ENCODE measurements at places on chromosomes 12 and 14. TPM values are rescaled to one million over a fixed set of nuclear protein-coding genes. Genes with fewer than 3 reads are reported as not detected.
A peak's percentile ranks its signal among the peaks of the same experiment; 100 is the strongest.

The CCT2 gene
- 145 TPM for total RNA-seq

The DTX1 gene
- 2.1 TPM for total RNA-seq

The INHBE gene
- 181 TPM for total RNA-seq

DNA sequence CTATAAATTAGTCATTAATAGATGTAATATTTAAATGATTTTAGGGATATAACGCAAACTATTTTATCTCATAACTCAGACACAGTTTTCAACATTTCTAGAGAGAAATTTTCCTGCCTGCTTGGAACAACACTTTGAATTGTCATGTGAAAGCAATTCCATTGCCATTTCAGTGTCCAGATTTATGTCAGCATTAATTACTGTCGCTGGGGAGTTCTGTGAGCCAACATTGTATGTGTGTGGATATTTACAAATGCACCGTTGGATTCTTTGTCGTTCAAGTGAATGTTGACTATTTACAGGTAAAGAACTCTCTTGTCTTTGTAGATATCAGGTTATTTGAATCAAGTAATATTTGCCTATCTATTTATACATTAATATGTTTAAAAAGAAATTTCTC is 465.3 kb upstream of the RGS6 start:
- no peak for DNase-seq

DNA sequence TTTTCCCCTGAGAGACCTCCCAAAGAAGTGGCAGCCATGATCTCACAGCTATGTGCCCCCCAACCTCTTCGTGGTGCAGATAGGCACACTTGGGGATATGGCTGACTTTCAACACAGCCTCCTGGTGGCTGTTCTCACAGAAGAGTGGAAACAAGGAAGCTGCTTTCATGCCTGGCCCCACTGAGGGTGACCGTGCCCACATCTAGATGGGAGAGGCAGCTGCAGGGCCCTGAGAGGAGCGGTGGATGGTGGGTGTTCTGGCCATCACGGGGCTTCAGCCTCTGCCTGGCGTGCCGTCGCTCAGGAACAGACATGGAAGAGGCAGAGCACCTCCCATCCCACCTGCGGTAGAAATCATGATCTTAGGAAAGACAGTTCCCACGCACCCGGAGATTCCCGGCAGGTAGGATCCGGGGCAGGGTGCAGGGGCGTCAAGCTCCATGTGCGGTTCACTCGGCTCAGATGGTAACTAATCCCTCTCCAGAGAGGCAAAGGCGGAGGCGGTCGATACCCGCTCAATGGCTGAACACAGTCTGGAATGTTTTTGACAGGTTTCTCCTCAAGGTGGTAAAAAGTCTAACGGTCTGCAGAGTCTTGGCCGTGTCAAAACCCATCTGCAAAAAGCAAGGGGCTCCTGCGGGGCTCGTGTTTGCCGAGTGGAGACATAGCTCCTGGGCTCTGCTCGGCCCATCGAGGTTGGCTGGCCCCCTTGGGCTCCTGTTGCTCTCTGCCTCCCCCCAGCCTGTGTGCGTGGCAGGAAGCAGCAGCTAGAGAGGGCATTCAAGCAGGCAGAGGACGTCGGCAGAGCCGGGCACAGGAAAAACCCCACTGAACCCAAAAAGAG is 225.2 kb upstream of the RTL1 start:
- peak; percentile 32 for DNase-seq

DNA sequence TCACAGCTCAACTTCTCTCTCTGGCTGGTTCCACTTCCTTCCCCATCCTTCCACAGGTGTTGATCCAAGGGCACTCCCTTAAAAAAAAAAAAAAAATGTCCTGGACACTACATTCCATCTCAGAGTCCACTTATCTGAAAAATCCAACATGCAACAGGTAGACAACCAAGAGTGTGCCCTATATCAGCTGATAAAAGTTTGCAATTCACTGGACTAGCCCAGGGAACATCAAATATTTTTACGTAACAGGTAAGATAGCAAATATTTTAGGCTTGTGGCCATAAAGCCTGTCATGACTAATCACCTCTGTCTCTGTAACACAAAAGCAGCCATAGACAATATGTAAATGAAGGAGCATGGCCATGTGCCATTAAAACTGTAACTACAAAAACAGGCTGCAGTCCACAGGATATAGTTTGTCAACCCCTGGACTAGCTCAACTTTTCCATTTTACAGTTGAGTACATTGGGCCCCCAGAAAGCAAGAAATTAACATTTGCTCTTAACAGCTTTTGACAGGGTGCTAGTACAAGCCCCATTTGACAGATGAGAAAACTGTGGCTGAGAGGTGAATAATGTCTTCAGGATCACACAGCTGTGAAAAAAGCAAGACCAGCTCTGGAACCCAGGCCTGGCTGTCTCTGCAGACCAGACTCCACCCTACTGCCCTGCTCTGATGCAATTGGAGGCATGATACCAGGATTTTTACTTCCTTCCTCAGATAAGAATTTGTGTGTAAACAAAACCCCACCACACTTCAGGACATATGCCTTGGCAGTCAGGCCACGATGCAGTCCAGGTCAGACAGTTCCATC is 68.9 kb downstream of the CMKLR1 start:
- DNase-seq = no peak

GRCh38 chr14:100903134-100903468 is 421 bp downstream of the RTL1 start:
- DNase-seq = no peak

DNA sequence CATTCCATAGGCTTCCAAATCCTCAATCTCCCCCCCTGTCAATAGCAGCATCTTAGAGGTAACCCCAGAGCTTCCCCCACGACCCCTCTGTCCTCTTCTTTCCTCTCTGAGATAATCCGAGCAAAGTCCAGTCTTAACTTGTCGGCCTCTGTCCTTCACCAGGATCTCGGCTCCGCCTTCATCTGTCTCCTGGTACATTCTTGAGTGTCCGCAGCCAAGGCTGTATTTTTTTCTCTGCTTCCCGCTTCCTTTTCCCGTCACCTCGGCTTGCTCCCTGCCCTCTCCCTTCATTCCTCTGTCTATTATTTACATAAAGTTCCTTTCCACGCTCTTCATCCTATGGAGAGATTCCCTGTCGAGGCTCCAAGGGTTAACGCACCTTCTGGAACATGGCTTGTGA is 153.9 kb upstream of the GSC start:
- no peak for DNase-seq

DNA sequence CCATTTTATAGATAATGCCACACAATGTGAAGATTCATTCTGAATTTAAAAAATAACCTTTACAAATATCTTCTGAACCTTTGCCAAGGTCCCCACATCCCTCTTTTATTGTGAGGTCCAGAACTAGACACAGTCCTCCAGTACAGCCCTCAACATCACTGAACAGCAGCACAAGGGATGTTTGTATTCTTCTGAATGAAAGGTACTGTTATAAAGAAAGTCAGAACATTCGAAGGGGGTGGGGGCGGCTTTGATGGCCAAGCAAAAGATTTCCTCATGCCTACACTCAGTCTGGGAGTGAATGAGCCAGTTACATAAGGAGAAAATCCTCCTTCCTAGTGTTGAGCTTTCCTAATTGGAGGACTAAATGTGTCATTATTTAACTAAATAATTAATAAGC is 77.3 kb downstream of the PPM1A start:
- no peak for DNase-seq

GRCh38 chr14:23567186-23568020 is at the start of gene AP1G2:
Gene AP1G2, minus strand, starts transcription at chr14:23567791. Its CDS starts 477 bp downstream, at chr14:23567314.
- peak; percentile 80 for DNase-seq

GRCh38 chr14:63909984-63910383 is 57.2 kb downstream of the SYNE2 start:
- DNase-seq = no peak

- DNase-seq = peak; percentile 58
These were observed 9.8 kb downstream of the CPNE6 start for GRCh38 chr14:24080888-24081738.

All from liver (tissue), 10 donors.